ENCODE measurements at places on chromosomes 7 and 10. TPM values are rescaled to one million over a fixed set of nuclear protein-coding genes. Genes with fewer than 3 reads are reported as not detected.

DNA sequence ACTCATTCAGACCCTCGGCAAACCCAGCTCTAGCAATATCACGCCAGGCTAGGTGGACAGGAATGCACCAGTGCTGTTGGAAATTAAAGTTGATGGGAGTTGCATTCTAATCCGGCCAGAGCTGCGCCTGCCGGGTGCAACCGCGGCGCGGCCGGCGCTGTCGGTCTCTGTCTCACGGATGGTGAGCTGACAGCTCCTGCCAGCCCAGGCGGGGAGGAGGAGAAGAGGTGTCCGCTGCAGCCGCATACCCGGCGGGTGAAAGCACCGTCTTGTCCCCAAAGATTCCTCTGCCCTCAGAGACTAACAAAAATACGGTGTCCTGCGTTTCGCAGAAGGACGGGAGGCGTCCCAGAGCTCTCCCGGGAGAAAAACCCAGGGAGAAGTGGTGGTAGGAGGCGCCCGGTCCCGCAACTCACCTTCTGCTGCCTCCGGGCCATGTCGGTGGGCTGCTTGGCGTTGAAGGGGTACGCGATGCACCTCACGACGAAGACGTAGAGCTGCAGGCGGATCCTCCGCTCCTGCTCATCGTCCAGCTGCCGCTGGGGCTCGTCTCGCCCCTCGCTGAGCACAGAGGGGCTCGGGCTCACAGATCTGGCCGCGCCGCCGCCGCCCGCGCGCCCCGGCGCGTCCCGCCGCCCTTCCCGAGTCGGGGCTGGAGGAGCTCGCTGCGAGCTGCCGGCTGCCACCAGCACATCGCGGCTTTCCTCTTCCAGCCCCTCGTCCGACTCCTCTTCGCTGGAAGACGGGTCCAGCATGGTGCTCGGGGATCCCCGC lies 490 bp downstream of the CADPS2 start:
- DNase-seq, result peak; percentile 67

DNA sequence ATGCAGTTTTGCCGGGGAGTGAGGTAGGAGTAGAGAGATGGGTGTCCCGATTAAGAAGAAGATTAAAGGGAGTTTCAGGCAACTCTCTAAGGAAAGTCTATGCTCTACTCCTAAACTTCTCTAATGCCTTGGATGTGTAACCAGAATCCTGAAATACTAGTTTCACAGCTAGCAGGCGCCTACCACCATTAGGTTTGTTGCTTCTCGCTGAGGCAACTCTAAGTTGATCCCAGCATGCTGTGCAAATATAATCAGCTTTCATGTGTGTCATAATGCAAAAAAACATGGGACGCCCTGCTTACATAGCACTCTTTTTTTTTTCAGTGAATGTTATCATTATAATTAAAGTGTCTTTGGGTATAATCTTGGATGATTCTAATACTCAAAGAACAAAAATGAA lies 50.4 kb upstream of the FAM3C start:
- no peak for DNase-seq

DNA sequence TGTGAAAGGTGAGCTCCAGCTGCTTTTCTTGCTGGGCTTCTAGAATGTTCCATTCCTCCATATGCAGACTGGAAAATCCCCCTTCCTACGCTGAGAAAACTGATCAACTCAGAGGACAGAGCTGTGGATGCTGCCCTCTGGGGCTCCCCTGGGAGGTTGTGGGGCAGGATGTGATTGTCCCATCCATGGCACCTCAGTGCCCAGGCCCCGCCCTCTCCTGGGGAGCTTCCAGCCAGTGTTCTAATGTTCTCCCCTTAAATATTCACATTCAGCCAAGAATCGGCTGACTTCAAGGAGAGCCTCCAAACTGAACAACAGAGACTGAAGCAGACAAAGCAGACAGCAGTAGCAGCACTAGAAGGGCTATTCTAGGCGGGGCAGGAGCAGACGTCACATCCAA lies 55.0 kb downstream of the RAMP3 start:
- no peak for DNase-seq

GRCh38 chr10:101286248-101287046 lies 57.2 kb upstream of the LBX1 start:
- DNase-seq, result no peak

Gene LRIT1
- not detected for total RNA-seq
